ENCODE measurements at places on chromosomes 7 and 10. TPM values are rescaled to one million over a fixed set of nuclear protein-coding genes. Genes with fewer than 3 reads are reported as not detected.
A peak's percentile ranks its signal among the peaks of the same experiment; 100 is the strongest.

DNA sequence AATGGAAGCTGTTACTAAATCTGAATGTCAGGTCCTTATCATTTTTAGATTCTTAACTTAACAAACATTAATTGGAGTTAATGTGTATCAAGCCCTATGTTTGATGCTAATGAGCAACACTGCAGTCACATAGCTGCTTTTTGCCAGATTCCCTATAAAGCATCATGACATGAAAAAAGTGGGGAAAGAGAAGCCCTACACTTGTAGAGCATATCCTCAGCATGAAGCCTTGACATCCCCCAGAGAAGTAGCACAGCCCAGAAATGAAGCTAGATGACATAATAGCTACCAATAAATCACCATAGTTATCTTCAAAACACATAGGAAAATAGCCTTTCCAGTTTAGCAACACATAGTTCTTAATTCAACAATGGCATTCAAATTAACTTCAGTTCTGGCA, 49.2 kb upstream of the CDK1 start:
- no peak for DNase-seq

GRCh38 chr10:121300723-121301122, 297.5 kb downstream of the FGFR2 start:
- no peak for DNase-seq

- DNase-seq: peak; percentile 42
These were observed 88.5 kb downstream of the CCNY start for GRCh38 chr10:35424680-35425285.

GRCh38 chr7:16409777-16410176, 11.6 kb downstream of the CRPPA start:
- DNase-seq: no peak

DNA sequence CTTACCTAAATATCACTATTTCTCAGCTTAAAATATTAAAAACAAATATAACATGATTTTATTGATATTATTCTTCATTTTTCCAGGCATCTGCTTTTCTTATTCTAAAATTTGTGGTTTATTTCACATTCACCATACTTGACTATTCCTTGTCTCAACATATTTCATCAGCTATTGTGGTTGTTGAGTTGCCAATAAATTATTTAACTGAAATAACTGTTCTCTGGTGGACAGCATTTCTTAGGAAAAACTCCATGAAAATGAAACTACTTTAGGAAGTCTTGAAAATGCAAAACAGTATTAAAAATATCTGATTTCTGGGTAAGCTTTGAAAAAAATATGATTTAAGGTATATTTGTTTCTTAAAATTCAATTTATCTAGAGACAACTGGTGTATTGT, 122.9 kb upstream of the SEMA3A start:
- DNase-seq: no peak

- DNase-seq: no peak
These were observed 790.7 kb upstream of the COBL start for GRCh38 chr7:52107355-52107754.

- no peak for DNase-seq
These were observed 136.7 kb downstream of the PLPP4 start for GRCh38 chr10:120593693-120594092.

GRCh38 chr10:8510471-8510870, 456.0 kb downstream of the GATA3 start:
- no peak for DNase-seq

GRCh38 chr10:282294-283139, 147.3 kb downstream of the ZMYND11 start:
- no peak for DNase-seq

DNA sequence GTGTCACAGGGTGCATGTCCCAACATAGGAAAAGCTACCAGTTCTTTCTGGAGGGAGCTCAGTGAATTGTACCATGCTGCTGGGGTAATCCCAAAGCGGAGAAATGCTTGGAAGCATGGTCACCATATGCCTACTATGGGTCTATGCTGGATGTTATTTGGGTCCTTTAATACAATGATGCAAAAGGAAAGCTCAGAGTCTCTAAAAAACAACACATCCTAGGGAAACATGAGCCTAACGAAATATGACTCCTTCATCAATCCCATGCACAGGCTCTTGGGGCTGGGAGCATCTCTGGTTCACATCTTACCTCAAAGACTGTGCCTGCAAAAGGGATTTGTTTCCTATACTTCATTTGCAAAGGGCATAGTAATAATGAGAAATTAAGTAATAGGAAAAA, 65.2 kb downstream of the CUBN start:
- no peak for DNase-seq

GRCh38 chr10:78960316-78960800, 108.4 kb upstream of the ZMIZ1 start:
- DNase-seq: peak; percentile 54

DNA sequence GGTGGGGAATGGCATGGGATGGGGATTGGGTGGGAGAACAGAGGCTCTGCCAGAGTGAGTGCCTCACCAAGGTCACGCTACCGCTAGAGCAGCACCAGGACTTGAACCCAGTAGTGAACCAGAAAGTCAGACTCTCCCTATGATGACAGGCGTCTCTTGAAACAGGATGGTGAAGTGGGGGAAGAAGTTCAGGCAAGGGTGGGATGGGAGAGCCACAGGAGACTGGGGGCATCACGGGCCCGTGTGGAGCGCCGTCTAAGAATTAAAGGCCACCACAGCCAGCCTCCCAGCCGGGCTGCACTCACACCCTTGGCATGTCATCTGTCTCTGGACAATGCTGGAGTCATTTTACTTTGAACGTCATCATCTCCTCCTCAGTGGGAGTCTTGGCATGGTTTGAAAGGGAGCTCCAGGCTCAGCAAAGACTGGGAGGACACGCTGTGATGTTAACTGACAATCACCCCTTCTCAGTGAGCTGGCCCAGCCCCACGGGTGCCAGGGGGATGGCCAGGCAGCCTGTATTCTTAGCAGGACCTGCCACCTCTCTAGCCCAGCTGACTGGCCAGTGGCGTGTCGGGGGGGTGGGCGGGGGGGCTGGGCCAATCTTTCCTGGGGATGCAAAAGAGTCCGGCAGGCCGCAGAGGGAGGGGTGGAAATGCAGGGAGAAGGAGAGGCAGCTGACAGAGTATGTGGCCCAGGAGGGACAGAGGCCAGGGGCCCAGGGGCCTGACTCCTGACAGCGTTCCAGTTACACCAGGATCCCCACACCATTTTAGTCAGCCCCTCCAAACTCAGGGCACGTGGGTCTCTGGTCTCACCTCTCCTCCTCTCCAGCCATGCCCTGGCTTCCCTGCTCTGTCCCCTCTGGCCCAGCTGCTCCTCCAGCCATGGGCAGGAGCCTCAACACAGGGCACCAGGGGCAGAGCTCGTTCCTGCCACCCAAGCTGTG, 96.2 kb downstream of the VOPP1 start:
- no peak for DNase-seq

DNA sequence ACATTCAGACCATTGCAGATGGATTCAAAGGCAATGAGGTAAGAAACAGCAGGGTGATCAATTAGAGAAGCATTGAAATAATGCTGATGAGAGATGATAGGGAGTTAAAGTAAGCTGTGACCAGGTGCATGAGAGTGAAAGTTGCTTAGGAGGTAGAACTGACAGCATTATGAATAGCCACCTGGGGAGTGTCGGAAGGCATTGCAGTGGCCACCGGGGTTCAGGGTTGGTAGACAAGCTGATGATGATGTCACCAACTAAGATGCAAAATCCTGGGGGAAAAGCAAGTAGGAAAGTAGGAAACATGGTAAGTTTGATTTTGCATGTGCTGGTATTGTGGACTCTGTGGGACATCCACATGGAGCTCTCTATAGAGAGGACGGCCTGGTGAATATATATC, 211.9 kb upstream of the ETV1 start:
- DNase-seq: no peak

- peak; percentile 51 for DNase-seq
These were observed 580 bp downstream of the EEPD1 start for GRCh38 chr7:36153571-36154097.

DNA sequence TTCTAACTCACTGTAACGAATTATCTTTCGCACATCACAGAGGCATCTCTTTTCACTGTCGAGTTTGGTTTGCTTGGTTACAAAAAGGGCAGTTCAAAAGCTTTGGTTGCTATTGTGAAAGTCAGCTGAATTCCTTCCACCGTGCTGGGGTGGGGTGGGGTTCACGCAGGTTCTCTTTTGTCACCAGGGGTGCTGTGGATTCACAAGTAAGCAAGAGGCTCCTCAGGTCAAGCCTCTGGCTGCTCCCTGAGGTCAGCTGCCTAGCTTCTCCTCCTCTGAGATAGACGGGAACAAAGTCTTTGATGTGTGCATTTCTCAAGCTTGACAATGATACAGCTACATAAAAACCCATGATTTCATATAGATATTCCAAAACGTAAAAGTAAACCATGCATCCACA, 47.7 kb downstream of the EGFR start:
- no peak for DNase-seq

DNA sequence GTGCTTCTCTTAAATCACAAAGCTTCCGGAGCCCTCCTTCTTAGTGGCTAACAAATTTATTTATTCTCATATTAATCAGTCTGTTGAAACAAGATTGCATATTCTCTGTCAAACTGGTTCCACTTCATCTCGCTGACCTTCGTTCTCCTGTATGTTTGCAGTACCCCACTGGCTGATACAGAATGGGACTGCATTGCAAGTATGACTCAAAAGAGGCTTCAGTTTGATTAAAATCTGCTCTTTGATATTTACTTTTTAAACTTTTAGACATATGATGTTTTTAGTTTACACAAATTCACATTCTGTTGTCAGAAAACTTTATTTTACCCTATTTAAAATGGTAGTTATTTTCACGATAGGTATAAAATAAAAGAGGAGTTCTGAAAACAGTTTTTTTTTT, 14.3 kb upstream of the ARHGAP12 start:
- peak; percentile 78 for DNase-seq

DNA sequence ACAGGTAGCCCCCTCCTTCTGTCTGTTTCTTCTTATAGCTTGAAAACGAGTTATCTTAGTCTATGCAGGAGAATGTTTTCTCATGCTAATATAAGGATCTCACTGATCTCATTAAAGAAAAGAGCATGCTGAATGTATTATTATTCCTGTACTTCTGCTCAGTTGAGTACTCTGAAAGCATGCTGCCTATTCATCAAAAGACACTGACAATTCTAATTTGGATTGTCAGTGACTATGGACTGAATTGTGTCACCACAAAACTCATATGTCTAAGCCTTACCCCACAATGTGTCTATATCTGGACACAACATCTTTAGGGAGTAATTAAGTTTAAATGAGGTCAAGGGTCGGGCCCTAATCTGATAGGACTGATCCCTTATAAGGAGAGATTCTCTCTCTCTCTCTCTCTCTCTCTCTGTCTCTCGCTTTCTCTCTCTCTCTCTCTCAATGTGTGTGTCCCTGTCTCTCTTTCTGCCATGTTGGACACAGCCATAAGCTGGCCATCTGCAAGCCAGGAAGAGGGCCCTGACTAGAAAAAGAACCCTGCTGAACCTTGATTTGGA, 98.4 kb downstream of the GNAT3 start:
- DNase-seq: no peak

DNA sequence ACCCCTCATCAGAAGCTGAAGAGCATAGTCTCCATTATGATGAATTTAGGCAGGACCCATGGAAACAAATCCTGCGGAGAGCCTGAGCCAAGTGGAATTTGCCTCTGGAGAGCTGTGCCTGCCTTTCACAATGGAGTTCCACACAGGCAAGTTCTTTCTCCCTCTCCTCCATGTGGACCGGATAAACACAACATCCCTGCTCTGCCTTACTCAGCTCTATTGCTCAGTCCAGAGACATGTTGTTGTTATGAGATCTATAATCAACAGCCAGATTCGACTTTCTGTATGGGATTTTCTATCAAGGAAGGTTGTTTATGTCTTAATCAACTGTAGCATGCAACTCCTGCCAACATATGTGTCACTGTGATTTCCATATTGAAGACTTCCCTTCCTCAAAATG, 59.5 kb upstream of the ELMO1 start:
- DNase-seq: no peak

- no peak for DNase-seq
These were observed 1.1 kb downstream of the VWC2 start for GRCh38 chr7:49774459-49775064.

- DNase-seq: no peak
These were observed 238.1 kb downstream of the CAMK1D start for GRCh38 chr10:12587451-12587888.

GRCh38 chr7:38796626-38797501, 112.1 kb downstream of the VPS41 start:
- peak; percentile 70 for DNase-seq

- DNase-seq: no peak
These were observed 372.2 kb downstream of the DPP6 start for GRCh38 chr7:154424350-154424749.

DNA sequence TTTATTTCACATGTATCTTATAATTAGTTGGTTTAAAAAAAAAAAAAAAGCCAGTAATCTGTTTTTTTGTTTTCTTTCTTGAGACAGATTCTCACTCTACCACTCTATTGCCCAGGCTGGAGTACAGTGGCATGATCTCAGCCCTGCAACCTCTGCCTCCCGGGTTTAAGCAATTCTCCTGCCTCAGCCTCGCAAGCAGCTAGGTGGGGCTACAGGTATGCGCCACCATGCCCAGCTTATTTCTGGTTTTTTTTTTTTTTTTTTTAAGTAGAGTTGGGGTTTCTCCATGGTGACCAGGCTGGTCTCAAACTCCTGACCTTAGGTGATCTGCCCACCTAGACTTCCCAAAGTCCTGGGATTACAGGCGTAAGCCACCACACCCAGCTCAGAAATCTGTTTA, 34.1 kb upstream of the CAPZA2 start:
- DNase-seq: no peak

- no peak for DNase-seq
These were observed 305.4 kb upstream of the PODXL start for GRCh38 chr7:131861620-131862346.

- no peak for DNase-seq
These were observed 115.5 kb downstream of the FOXP2 start for GRCh38 chr7:114530057-114530611.

- no peak for DNase-seq
These were observed 8.7 kb downstream of the GNB2 start for GRCh38 chr7:100682228-100682741.

SPDYE11 gene
- not detected for total RNA-seq

MMP21 gene
- not detected for total RNA-seq

STEAP1 gene
- 3.0 TPM for total RNA-seq

OIT3 gene
- not detected for total RNA-seq

VPS37D gene
- 1.3 TPM for total RNA-seq

CC2D2B gene
- total RNA-seq: 3.4 TPM

NRG3 gene
- total RNA-seq: 0.26 TPM

PTPRE gene
- total RNA-seq: 6.5 TPM

CALML3 gene
- not detected for total RNA-seq

SAP25 gene
- total RNA-seq: not detected

PSMC2 gene
- 40.5 TPM for total RNA-seq

GBX1 gene
- not detected for total RNA-seq

OR2A5 gene
- not detected for total RNA-seq

NKX1-2 gene
- not detected for total RNA-seq

ZSCAN21 gene
- total RNA-seq: 20.2 TPM

ZNF736 gene
- 26.2 TPM for total RNA-seq

AGR2 gene
- total RNA-seq: 20.0 TPM

SFTPA1 gene
- not detected for total RNA-seq
